ENCODE measurements at places on chromosomes 6 and 20. TPM values are rescaled to one million over a fixed set of nuclear protein-coding genes. Genes with fewer than 3 reads are reported as not detected.

DNA sequence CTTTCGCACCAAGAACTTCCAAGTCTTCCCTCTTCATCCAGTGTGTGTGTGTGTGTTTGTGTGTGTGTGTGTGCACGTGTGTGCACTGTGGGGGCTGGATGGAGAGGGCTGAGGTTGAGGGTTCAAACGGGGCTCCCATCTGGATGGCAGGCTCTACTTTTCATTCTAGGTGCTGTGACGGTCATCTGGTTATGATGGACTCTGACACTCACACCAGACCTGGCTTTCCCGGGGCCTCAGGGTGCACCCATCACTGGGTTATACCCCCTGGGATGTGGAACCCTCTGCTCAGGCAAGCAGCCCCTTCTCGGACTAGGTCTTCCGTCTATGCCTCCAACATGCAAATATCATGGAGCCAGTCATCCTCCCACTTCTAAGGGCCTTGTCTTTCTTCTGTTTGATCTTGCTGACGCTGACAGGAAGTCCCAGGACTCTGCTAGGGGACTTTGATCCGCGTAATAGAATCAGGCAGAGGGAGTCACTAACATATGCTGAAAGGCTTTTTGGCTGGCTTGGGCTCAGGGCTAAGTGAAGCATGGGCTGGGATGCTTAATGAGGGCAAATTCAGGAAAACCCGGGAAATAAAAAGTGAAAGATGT is 313.6 kb downstream of the CDC5L start:
- no peak for DNase-seq

DNA sequence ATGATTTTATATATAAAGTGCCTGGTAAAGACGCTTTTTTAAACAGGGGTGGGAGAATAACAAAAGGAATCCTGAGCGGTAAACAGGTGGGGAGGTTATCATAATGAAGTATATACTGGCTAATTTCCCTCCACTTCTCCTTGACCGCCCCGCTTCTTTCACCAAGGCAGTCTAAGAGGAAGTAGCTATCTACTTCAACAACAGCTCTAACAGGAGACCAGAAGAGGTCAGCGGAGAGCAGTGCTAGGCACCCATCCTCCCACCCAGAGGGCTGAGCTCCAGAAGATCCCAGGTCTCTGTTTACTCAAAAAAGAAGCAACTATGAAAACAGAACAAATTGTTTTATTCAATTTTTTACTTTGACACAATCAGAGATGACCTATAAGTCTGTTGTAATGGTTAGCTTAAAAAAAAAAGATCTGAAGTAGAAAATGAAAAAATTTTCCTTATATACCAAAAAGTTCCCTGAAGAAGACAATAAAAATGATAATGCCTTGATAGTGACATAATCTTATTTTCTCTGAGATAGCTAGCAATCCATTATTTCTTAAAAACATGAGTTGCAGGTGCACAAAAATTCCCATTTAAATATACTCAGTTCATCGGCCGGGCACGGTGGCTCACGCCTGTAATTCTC is 141.1 kb downstream of the PDSS2 start:
- DNase-seq, result peak; percentile 45

Gene BLCAP
- total RNA-seq, result 42.4 TPM

GRCh38 chr6:143429970-143430369 is 20.5 kb downstream of the ADAT2 start:
- DNase-seq, result no peak

Gene DDO
- total RNA-seq, result 0.89 TPM

Gene EPPIN
- total RNA-seq, result not detected

DNA sequence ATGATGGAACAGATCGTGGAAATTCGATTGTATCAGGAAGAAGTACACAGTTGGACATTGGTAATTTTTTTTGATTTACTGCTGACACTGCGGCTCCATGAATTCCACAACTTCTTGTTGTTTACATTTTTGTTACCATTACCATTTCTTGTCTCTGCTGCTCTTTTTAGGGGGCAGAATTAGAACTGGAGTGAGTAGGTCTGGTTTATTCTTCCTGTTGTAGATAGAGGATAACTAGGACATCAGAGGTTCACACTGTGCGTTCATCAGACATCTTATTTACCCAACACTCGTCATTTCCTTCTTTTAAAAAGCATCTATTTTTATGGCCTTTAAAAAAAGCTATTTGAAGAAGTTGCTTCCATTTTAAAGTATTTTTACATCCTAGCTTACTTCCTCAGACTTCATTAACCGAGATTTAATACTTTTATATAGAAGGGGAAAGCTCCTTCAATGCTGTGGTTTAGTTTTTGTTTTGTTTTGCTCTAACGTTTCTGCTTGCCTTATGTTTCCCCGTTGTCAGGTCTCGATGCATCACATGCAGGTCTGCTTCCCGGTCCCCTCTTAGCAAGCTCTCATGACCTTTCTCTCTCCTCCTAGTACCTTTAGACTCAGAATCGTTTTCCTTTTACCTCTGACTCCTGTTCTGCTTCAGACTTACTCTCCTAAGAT is 139.1 kb downstream of the ARID1B start:
- no peak for DNase-seq

Data from NCI-H460 (cell line).